ENCODE measurements at places on chromosomes 4 and X.

GRCh38 chrX:45142185-45142584, 58.5 kb downstream of the DIPK2B start:
- no peak overlapping the region for H3K27ac ChIP-seq
- H3K27me3 ChIP-seq = no peaks in the 10 kb centered on the region
- H3K36me3 ChIP-seq = no peaks in the 10 kb centered on the region
- H3K4me1 ChIP-seq = no peaks in the 10 kb centered on the region
- no peak overlapping the region for H3K4me3 ChIP-seq
- DNase-seq = no peak

DNA sequence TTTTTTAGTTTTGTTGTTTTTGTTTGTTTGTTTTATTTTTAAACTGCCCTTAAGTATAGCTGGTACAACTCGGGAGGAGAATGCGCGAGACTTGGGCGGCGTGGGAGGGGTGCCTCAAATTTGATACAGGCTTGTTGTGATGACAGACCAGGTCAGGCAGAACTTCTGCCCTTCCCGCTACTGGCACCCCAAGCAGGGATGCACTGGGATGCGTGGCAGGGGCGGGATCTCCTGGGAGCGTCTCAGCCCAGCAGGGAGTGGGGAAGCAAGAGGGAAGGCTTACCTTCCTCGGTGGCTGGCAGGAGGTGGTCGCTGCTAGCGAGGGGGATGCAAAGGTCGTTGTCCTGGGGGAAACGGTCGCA, 851 bp downstream of the SFRP2 start:
- H3K4me1 ChIP-seq = peaks cover 48% of the 10 kb centered on the region
- H3K36me3 ChIP-seq = no peaks in the 10 kb centered on the region
- DNase-seq = no peak
- H3K27me3 ChIP-seq = peaks cover 70% of the 10 kb centered on the region
- H3K27ac ChIP-seq = no peak overlapping the region

- no peak for DNase-seq
- no peaks in the 10 kb centered on the region for H3K27me3 ChIP-seq
- no peak overlapping the region for H3K4me3 ChIP-seq
- H3K36me3 ChIP-seq = no peaks in the 10 kb centered on the region
- no peaks in the 10 kb centered on the region for H3K4me1 ChIP-seq
These were observed 181.1 kb downstream of the SPCS3 start for GRCh38 chr4:176500894-176501293.

- no peak overlapping the region for H3K27ac ChIP-seq
- no peaks in the 10 kb centered on the region for H3K27me3 ChIP-seq
- DNase-seq = no peak
- no peak overlapping the region for H3K4me3 ChIP-seq
- H3K4me1 ChIP-seq = no peaks in the 10 kb centered on the region
These were observed 255.7 kb downstream of the TMEM47 start for GRCh38 chrX:34401411-34401810.
